ENCODE measurements at places on chromosomes 12 and 14.

- DNase-seq = no peak
Observed at GRCh38 chr12:1915082-1915968, 3.1 kb downstream of the CACNA2D4 start.

DNA sequence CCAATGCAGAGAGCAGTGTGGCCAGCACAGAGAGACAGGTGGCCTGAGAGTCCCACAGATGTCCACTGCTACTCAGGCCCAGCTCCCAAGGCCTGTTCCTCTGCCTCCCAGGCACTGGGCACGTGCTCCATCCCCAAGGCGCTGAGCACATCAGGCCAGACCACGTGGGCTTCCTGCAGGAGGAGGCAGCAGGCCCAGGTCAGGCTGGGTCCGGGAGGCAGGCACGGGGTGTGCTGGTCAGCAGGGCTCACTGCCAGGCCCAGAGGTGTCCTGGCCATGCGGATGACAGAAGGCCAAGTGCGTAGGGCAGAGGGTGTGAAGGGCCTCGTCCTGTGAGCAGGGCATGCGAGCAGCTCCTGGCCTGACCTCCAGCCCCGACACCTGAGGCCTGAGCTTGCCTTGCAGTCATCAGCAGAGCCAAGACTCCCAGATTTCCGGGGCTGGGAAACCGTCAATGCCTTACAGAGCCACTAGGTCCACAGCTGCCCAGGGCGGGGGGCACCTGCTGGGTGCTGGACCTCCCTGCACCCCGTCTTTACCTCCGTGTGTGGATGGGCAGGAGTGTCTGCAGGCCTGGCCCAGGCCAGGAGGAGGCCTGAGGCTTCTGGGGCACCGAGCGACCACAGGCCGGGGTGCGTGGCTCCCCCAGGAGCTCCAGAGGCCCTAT is 14.9 kb downstream of the TRMT61A start:
- no peak for DNase-seq

DNA sequence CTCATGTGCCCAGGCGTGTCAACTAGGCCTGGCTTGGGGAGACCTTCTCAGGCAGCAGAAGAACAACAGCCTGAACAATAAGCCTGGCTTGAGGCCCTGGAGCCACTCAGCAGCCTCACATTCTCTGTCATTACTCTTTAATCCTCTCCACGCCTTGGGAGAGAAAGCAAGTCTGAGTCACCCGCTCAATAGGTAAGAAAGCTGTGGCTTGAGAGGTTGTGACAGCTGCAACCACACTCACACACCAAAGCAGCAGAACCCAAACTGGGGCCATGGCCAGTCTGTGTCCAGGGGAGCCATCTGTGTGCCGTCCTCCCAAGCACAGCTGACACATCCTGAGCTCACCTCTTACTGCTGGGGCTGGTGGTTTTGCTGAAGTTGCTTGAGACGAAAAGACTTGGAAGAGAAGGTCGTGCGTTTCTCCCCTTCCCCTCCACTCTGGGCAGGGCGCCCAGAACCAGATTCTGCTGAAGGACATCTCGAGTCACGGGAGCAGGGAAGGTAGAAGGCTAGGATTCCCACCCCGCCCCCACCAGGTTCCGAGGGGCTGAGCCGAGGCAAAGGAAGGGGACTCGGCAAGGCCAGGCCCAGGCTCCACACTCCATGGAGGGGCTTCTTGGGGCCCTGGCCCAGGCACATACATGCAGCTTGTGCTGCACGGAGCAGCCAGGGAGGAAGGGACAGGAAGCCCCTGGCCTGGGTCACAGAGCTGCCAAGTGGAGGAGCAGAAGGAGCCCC is 5.5 kb downstream of the TMEM63C start:
- DNase-seq = no peak

GRCh38 chr12:49882248-49882850 is 21.4 kb downstream of the FAIM2 start:
- DNase-seq = no peak

DNA sequence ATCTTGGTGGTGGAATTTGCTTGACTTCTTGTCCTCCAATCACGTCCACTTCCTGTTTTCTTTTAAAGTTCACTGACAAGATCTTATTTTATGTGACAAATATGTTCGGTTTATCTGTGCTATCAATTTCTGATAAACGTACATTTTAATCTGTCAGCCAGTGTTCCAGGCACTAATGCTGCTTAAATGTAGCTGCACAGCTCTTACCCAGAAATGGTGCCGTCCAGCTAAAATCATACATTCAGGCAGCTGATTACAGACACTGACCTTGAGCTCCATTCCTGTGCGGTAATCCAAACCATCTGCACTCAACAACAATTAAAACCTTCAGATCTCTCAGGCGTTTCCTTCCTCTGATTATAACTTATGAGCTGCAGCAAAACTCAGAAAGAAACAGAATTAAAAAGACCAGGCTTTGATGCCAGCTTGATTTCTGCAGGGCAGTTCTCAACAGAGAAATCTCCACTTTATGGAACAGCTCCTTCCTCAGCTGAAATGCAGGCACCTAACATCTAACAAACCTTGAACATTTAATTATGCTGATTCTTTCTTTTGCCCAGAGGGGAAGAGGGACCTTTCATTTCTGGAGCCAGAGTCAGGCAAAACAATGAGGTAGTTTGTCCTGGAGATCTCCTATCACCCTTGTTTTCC is 26.4 kb upstream of the RASSF3 start:
- DNase-seq = no peak

DNA sequence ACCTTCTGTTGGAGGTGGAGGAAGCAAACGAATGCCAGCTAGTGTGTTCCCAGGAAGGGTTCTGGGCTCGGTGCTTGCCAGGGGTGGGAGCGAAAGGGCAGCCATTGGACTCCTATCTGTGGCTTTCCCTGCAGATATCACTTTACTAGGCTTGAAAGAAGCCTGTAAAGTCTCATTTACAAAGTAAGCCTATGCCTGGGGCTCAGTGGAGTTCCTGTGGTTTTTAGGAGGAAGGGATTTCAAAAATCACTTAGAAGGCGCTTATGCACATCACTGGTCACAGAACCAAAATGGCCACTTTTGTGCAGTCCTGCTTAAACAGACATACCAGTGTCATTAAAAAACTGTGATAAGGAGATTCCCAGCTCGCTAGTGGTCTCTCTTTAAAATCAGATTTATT is 22.7 kb downstream of the CLMN start:
- no peak for DNase-seq

- no peak for DNase-seq
Observed at GRCh38 chr14:32400480-32400879, 71.4 kb downstream of the AKAP6 start.

DNA sequence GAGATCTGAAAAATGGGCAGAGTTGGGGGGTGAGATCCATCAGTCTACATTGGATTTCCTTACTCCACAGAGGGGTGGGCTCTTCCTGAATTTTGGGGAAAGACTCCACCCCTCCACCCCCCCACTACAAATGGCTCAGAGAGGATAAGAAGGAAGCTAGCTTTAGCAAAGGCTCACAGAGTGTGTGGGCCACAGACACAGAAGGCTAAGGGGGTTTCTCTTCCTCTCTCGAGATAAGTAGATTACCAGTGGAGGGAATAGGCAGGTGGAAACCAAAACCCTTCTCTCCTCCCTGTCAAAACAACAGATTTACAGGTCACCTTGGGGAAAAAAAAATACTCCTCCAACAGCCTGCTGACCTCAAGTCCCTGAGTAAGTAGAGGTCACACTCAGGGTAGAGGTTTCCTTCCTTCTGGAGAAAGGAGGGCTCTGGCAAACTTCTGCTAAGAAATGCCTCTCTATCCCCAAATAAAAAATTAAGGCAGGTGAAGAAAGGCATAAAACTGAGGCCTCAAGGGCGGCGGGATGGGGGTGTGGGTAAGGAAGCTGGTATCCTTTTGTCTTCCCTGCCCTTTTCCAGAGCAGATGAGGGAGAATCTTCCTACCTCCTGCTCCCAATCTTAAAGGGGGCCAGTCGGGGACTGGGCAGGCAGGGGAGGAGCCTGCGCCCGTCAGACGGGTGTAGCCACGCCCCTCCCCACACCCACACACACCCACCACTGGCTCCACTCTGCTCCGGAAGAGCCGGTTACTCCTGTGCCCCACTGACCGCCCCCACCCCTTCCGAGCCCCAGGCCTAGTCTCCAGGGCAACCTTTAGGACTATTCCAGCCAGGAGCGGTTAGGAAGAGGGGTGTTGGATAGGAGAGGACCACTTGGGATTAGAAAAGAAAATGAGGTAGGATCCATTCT is 1.9 kb upstream of the BAZ2A start:
- DNase-seq = no peak

- no peak for DNase-seq
Observed at GRCh38 chr12:114004402-114004801, 38.3 kb upstream of the RBM19 start.

- DNase-seq = no peak
Observed at GRCh38 chr14:95359994-95360826, 40.5 kb upstream of the CLMN start.

DNA sequence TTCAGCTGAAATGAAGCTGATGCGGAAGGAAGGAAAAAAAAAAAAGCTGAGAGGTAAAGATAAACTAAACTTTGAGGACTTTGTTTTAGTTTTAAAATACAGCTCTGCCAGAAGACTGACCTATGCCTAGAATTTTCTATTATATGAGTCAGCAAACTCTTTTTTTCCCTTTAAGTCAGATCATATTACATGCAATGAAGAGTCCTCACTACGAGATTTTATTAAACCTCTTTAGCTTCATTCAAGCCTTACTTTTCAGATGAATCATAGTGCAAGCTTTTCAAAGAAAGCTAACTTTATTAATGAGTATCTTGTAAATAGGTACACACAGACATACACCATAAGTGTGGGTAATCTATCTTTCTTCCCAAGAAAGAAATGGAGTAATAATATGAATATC is 57.8 kb upstream of the FSCB start:
- DNase-seq = no peak

Data from dermis microvascular lymphatic vessel endothelial cell (primary cell).